ENCODE measurements at places on chromosomes 5 and 9. TPM values are rescaled to one million over a fixed set of nuclear protein-coding genes. Genes with fewer than 3 reads are reported as not detected.

DNA sequence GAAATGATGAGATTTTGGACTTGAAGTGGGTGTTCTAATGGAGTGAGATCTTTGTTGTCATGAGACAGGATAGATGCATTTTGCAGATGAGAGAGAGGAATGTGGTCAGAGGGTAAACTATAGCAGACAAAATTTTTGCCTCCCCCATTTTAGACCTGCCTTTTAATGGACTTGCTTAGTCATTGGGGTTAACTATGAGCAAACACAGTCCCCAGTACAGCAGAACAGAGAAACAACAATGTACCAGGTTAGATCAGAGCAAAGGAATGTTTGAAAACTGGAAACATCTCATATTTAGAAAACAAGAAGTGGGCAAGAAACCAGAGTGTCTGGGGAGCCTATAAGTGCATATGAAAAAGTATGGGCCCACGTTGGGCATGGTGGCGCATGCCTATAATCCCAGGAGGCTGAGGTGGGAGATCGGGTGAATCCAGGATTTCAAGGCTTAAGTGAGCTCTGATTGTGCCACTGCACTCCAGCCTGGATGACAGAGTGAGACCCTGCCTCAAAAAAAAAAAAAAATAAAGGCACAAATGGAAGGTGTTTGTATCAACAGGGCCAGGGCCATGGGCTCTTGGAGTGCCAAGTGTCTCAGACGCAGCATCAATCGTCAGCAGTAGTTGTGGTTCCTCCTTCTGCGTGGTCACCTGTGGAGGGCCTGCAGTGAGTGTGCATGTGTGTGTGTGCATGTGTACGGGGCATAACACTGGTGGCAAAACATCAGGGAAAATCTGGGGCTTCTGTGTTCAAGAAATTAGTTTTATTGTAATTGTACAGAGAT, 214.4 kb upstream of the S1PR3 start:
- no peak for DNase-seq

GRCh38 chr5:68961762-68962161, 132.1 kb upstream of the SLC30A5 start:
- no peak for DNase-seq

Gene SLC6A3
- total RNA-seq, result not detected

- DNase-seq, result no peak
Measured at GRCh38 chr5:156981481-156981880, 18.5 kb upstream of the TIMD4 start.

DNA sequence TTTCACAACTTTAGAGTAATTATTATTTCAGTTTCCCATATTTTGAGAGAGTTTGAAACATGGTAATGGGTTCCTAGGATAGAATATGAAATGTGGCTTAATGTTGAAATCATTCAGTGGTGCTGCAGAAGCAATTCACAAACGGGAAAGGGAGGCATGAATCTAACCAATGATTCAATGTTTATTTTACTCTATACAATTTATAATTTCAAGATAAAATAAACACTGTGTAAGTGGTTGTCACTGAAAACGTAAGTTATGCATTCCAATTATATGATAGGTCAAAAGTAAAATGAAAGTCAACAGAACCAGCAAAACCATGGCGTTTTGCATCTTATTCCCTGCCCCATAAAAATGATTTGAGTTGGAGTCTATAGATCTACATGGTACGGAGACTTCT, 1207.1 kb upstream of the CDH18 start:
- no peak for DNase-seq

- DNase-seq, result no peak
Measured at GRCh38 chr9:35407846-35408245, 82.1 kb upstream of the RUSC2 start.

All from spleen (tissue), 13 donors.